ENCODE measurements at places on chromosomes 5 and 9.
A peak's percentile ranks its signal among the peaks of the same experiment; 100 is the strongest.

GRCh38 chr5:127667926-127668325 is 19.0 kb downstream of the CTXN3 start:
- no peak for DNase-seq

GRCh38 chr5:3605298-3606010 is 9.8 kb downstream of the IRX1 start:
- no peak for DNase-seq

- no peak for DNase-seq
Observed at GRCh38 chr9:114349713-114350480, 20.2 kb downstream of the ORM2 start.

DNA sequence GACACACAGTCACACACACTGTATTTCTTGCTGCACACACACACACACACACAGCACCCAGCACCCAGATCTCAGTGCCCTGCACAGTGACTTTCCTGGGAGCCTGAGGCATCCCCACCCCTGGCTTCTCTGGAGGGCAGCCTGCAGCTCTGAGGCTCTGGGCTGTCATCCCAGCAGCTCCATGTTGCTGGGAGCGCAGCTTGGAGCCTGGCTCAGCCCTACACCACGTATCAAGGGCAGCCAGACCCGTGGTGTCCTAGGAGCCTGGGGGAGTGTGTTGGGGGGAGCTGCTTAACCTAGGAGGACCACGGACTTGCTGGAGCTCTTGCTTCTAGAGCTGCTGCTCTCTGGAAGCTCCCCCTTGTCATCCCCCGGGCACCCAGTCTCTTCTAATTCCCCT is 5.2 kb downstream of the IER5L start:
- DNase-seq, result no peak

GRCh38 chr9:70177121-70177520 is 81.7 kb upstream of the SMC5 start:
- DNase-seq, result no peak

DNA sequence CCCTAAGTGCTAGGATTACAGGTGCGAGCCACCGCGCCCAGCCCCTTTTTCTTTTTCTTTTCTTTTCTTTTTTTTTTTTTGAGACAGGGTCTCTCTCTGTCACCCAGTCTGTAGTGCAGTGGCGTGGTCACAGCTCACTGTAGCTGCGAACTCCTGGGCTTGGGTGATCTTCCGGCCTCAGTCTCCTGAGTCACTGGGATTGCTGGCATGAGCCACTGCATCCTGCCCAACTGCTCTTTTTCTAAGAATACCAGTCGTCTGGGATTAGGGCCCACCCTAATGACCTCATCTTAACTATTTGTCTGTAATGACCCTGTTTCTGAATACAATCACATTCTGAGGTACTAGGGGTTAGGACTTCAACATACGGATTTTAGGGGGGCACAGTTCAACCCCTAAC is 34.1 kb upstream of the NANS start:
- no peak for DNase-seq

- no peak for DNase-seq
Observed at GRCh38 chr9:137371946-137372651, 50.9 kb downstream of the EXD3 start.

- no peak for DNase-seq
Observed at GRCh38 chr9:93667006-93667405, 90.6 kb downstream of the PHF2 start.

DNA sequence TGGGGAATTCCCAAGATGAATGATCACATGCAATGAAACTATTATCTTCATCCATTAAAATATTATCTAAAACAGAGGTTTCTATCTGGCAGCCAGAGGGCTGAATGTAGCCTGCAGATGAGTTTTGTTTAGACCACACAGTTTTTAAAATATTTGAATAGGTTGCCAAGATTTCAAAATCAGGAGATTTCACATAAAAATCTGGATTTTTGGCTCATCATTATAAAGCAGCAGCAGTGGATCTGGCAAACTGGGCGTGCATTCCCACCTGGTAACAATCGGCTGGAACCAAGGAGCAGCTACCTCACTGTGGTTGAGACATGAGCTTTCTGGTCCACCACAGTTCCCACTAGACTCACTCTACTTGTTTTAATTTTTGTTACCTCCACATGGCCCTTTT is 155.1 kb downstream of the BNC2 start:
- no peak for DNase-seq

GRCh38 chr9:77759391-77759790 is 111.3 kb upstream of the GNA14 start:
- no peak for DNase-seq

- no peak for DNase-seq
Observed at GRCh38 chr5:178208540-178209227, 4.4 kb downstream of the HNRNPAB start.

- no peak for DNase-seq
Observed at GRCh38 chr9:105405514-105406131, 42.2 kb upstream of the FSD1L start.

DNA sequence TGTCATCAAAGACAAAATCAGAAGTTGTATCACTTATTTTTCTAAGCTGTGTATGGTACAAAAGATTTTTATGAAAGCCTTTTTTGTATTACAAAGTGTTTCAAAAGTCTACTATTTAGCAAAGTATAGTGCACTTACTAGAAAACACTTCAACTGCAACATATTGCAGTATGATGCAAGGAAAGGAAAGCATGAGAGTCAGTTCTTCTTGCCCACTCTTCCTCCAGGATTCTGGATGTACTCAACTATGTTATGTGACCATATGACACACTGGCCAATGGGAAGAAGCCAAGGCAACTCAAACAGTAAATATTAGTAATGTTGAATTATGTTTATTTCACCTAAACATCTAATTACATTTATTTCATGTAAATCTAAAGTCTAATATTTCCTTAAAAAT is 49.5 kb upstream of the TYRP1 start:
- no peak for DNase-seq

DNA sequence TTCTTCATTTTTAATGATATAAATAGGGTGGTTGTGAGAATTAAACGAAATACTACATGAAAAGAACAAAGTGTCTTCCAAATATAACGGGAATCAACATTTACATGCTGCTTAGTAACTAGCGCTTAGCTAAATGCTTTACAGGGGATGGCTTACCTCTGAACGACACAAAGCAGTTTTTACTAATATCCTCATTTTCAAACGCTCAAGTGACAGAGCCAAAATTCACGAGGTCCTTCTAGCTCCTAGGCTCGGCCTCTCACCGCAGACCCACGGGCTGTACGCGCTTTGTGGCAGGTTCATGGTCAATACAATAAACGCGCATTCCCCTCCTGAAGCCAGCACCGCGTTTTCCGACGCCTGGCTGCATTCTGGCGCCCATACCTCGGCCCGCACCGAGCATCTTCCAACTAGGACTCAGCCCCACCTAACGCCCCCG is 442 bp downstream of the ZNF510 start:
- peak; percentile 40 for DNase-seq

DNA sequence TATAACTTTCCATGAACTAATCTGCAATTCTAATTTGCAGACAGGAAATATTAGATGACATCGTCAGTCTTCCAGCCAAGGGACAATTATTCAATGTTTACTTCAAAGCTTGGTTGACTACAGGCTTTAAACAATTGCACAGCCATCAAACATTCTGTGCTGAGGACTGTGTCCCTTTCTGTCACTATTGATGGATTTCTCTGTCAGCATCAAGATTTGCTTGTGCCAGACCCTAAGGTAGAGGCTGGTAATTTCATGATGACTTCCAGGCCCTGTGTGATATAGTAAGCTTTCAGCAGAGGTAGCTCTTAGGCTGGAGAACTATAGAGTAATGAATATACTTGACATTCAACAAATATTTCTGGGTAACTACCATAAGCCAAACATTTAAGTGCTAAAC is 229.3 kb upstream of the ACTBL2 start:
- no peak for DNase-seq

DNA sequence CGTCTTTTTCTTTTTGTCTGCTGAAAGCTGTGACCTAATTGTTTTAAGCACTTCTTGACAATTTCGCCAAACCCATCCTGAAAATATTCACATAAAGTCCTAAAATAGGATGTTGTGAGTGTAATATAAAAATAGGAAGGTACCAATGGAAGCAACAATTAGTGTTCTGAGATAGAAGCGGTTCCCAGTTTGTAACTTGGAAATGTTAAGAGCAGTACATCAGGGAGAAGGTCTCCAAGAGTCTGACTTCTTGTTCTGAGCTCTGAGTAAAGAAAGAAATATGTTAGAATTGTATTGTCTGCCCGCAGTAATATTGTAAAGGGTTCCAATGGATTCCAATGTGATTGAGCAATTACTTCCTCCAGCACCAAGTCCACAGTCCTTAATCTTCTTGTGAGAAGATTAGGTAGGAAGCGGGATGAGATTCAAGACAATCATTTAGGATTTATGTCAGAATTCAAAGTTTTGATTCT is 3.9 kb downstream of the VCAN start:
- DNase-seq, result no peak

- no peak for DNase-seq
Observed at GRCh38 chr5:63958654-63959053, 3.6 kb downstream of the HTR1A start.

- DNase-seq, result no peak
Observed at GRCh38 chr9:77516781-77517180, 131.3 kb downstream of the GNA14 start.

DNA sequence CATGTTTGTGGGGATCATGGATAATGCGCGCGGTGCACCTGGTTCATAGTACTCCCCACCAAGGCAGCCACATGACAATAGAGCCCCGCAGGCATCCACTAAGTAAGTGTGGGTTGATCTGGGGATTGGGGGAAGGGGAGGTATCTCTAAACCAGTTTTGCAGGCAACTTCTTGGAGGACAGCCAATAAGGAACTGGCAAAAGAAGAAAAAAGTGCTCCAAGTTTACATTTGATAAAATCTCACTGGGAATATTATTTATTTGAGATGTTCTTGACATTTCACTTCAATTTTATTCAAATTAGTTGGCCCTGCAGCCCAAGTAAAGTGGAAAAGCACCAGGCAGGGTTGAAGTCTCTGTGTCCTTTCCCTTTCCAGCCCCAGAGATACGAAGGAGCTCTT is 8.5 kb downstream of the FBP1 start:
- no peak for DNase-seq

GRCh38 chr5:92927291-92927778 is 653.7 kb downstream of the NR2F1-AS1 start:
- no peak for DNase-seq

DNA sequence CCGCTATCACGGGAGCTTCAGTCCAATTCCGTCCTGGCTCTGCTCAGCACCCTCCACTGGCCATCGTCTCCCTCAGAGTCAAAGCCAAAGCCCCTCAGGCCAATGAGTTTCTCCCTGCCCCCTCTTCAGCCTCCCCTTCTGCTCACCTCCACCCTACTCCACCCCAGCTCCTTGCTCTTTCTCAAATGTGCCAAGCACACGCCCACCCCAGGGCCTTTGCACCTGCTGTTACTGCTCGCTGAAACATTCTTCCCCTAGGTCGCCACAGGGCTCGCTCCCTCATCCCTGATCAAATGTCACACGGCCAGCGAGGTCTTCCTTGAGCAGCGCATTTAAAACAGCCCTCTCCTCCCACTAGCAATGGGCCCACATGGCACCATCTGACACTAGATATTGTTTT is 6.3 kb upstream of the ENG start:
- no peak for DNase-seq

DNA sequence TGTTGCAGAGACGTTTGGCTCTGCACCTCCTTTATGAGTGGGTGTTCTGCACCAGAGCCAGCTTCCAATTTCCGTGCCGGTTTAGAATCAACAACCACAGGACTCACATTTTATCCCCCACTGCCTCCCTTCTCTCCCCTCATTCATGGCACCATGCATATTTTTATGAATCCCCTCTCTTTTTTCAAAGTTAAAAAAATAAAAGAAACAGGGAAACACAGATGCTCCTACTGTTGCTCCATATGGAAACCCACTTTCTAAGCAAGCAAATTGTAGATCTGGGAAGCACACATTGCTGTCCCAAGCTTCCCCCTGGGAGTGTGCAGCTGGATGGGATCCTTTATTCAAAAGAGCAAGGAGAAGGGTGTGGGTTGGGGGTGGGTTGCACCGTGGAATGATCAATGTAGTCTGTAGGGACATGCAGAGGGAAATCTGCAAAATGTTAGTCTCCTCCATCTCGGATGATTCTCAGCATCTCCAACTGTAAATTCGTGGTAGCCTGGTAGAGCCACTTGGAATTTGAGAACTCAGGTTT is 410.0 kb upstream of the ADAMTSL1 start:
- no peak for DNase-seq

DNA sequence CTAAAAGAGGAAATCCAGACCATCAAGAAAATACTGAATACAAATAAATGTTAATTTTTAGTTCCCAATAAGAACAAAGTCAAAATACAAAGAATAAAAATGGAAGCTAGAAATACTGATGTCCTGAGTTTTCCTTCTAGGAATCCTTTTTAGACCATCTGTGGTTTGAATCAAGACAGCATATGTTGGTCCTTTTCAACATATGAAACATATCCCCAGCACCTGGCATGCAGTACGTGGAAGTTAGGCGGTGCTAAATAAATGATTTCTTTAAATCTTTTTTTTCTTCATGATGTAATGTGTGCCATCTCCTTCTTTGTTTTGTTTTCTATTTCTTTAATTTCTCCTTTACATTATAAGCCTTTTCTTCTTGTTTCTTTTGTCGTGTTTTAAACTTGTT is 34.0 kb downstream of the KIAA1958 start:
- no peak for DNase-seq

- no peak for DNase-seq
Observed at GRCh38 chr5:89703817-89704216, 705.7 kb downstream of the CETN3 start.

GRCh38 chr5:150764530-150764929 is 5.7 kb upstream of the DCTN4 start:
- no peak for DNase-seq

DNA sequence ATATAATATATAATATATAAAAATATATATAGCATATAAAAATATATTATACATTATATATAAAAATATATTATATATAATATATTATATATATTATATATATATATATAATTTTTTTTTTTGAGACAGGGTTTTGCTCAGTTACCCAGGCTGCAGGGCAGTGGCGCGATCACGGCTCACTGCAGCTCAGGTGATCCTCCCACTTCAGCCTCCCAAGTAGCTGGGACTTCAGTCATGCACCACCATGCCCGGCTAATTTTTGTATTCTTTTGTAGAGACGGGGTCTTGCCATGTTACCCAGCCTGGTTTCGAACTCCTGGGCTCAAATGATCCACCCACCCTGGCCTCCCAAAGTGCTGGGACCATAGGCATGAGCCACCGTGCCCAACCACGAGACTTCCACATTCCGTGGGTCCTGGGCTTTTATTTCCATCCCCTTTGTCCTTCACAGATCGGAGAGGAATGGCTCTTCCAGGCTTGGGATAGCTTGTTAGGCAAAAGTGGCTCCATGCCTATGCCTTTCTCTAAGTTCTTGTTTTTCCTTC is 62.0 kb upstream of the IER5L start:
- DNase-seq, result no peak

GRCh38 chr9:14240537-14240936 is 73.4 kb downstream of the NFIB start:
- no peak for DNase-seq

GRCh38 chr9:113886933-113887332 is 10.8 kb downstream of the ZNF618 start:
- DNase-seq, result no peak
